ENCODE measurements at places on chromosomes 3 and 15.

GRCh38 chr3:126186271-126186670, 5.9 kb upstream of the ALDH1L1 start:
- no peak for DNase-seq

DNA sequence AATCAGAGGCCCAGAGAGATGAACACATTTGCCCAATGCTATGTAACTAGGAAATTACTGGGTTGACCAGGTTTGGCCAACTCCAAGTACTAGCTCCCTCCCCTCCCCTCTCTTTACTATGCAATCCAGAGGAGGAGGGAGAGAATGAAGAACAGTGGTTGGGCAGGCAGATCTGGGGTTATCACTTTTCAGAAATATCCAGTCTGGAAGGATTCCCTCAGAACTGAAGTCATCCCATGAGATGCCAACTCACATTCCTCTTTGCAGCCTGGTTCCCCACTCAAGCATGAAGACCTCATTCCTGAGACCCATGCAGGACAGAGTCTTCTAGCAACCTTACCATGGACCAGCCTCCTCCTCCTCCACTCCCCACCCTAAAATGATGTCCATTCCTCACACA, 201.1 kb downstream of the TLE3 start:
- no peak for DNase-seq

DNA sequence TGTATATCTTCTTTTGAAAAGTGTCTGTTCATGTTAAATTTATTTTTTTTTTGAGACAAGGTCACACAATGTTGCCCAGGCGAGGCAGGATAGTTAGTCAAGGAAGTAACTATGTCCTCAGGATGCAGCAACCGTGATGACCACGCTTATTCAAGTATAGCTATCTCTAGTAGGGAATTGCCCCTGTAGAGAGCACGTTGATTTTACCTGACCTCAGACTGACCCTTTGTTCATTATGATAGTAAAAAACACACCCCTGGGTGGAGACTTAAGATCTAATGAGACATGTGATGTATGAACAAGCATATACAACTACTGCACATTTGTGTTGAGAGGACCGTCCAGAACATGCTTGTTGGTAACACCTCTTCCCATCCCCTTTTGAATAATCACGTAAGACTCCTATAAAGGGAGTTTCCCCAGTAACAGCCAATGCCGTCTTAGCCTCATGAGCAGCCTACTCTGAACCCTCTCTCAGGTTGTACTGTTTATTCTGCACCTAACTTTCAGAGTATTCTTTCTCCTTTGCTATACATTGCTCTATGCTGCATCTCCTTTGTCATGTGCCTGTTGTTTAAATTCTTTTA, 32.9 kb downstream of the ZNF621 start:
- no peak for DNase-seq

GRCh38 chr3:138862924-138863775, 28.4 kb upstream of the PIK3CB start:
- peak; percentile 91 for DNase-seq

DNA sequence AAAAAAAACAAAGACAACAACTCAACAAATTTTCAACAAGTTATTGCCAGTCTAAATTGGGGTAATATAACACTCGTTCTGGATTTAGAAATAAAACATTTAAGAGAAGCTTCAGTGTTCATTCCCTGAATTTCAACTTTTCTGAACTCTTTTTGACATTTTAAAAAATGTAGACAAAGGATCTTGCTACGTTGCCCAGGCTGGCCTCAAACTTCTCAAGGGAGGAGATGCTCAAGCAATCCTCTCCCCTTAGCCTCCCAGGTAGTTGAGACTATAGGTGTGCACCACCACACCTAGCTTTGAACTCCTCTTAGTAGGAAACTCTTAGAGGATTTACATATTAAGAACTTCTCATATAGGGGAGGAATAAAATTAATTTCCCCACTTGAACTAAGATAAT, 91.9 kb downstream of the AKAP13 start:
- DNase-seq = no peak

- DNase-seq = no peak
Observed at GRCh38 chr15:57386976-57387375, 10.7 kb downstream of the CGNL1 start.

DNA sequence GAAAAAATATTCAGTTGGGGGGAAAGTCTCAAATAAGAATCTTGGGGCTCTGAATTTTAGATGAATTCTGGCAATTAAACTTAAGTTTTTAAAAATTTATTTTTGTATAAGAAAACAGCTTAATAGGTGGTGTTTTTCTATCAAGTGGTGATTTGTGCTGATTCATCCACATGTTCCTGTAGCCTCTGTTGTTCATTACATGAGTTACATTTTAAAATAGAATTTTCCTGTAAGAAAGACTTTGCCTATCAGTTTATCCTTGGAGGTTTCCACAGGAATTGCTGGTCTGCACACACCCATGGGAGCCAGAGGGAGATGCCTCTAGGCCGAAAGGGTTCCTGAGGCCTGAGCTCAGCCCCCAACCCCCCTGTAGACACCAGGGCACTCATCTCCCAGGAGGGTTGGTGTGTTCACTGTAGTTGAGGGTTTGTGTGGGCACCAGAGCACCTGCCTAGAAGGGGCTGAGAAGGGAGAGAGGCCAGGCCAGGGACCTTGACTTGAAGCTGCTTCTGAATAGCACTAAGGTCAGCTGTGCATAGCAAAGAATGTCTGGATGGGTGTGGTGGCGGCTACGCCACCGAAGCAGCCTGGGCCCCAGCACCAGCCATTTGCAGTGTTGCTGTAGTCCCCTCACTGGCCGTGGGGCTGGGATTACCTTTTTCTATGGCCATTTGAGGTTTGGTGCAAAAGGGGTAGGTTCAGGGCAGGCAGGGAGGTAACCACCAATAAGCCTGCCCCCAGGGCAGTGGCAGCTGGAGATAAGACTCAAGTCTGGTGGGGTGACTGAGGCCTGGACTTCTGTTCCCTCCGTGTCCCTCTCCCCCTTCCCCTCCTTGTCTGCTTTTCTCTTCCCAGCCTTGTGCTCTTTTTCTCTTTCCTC, 11.9 kb downstream of the DNAJA4 start:
- DNase-seq = no peak

- no peak for DNase-seq
Observed at GRCh38 chr3:102480139-102480538, 45.3 kb downstream of the ZPLD1 start.

- peak; percentile 76 for DNase-seq
Observed at GRCh38 chr3:184540777-184541681, 20.6 kb upstream of the EPHB3 start.

- no peak for DNase-seq
Observed at GRCh38 chr3:129975705-129976048, 1.2 kb downstream of the TRH start.

DNA sequence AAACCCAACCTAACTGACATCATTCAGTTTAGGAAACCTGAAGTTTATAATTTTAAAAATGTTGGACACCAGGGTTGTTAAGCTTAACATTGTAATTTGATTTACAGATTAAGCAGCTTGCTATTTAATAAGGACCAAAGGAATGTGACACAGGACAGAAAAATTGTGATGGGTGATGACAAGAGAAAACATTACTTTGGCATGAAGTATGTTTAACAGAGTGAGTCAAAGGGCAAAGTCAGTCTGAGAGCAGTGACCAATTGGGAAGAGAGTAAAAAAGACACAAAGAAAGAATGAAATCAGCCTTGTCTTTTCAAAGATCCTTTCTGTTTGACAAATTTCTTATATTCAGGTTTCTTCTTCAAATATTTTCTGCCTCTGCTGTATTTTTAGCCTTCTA, 1301.6 kb downstream of the SI start:
- DNase-seq = no peak
